ENCODE measurements at places on chromosomes 3 and 15.

GRCh38 chr3:156865732-156866131, 39.6 kb downstream of the LEKR1 start:
- DNase-seq = no peak

GRCh38 chr15:70322051-70322668, 224.4 kb upstream of the TLE3 start:
- no peak for DNase-seq

DNA sequence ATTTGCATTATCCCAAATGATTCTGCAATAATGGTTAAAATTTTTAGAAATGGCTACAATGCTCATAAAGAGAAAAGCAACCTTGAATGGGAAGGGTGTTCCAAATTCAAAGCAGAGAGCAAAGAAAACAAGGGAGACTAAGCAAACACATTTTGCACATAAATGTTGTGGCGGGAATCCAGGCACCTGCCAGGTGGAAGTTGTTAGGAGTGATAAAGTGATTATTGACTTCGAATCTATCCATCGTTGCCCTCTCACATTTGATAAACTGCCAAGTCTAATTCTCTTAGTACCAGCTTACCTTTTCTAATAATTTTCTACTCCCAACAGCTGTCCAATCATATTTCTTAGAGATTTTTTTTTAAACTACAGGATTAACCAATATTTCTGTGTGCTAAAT, 244.5 kb downstream of the CACNA2D3 start:
- no peak for DNase-seq

DNA sequence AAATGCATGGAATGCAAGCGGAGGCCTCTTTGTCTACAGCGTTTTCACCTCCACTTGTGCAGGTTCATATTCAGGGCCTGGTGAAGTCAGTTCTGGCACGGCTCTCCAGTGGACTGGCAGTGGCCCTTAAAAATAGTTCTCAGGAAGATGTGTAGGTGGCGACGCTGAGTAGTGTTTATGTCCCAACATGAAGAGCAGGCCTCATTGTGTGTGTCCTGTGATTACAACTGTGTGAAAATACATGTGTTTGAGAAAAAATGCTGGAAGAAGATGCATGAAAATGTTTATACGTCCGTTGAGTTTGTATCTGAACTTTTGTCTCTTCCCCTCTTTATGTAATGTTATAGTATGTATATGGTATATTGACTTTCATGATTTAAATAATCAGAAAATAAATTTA, 7.2 kb downstream of the LIPC start:
- DNase-seq = peak; percentile 13

DNA sequence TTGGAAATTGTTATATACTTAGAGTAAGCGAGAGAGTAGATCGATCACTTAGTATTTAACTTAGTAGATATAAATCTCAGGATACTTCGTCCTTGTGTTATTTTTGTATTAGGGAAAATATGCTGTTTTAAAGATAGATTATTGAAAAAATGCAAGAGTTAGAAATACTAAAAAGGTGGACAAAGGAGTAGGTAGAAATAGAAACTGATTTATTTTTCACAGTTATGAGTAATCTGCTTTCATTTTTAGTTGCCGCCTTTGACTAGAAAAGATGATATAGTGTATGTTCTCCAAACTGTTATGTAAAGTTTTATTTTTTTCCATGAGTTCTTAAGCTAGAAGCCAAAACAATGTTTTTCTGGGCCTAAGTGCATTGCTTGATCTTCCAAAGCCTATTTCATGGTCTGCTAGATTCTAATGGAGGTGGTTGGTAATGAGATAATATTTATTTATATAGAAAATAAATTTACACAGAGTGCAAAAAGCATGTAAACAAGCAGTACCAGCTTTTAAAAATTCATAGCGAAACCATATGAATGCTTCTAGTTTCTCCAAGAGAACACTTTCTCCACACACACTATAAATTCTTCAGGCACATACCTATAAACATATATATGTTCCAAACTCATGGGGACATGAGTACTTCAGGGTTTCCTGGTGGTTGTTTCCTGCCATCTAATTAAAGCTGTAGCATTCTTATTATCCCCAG, 61.1 kb downstream of the DIPK2A start:
- DNase-seq = no peak
